Hippocampal formation (tissue), 2 donors: ENCODE measurements at places on chromosomes 5 and 9.

DNA sequence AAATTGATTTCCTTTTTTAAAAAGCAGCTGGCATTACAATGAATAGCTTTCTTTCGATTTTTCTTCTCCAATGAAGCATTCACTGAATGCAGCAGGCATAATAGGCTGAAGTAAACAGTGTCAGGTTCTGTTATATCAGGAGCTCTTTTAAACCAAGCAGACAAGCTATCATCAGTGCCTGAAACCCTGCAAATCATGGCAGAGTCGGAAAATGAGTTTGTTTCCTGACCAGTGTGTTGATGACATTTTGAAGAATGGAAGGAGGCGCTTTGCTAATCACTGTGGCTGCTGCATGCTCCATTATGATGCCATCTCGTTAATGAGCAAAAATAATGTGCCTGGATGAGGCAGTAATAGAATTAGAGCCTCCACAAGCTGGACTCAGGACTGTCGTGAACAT is 284.5 kb downstream of the ZNF608 start:
- no peak for DNase-seq

GRCh38 chr5:133427121-133427777 is 185.1 kb downstream of the FSTL4 start:
- DNase-seq = no peak

- no peak for DNase-seq
Observed at GRCh38 chr9:127189628-127190027, 67.2 kb upstream of the ANGPTL2 start.

GRCh38 chr9:75871624-75872023 is 18.8 kb upstream of the PCSK5 start:
- DNase-seq = no peak

GRCh38 chr5:97044052-97044451 is 98.4 kb downstream of the LIX1 start:
- no peak for DNase-seq

DNA sequence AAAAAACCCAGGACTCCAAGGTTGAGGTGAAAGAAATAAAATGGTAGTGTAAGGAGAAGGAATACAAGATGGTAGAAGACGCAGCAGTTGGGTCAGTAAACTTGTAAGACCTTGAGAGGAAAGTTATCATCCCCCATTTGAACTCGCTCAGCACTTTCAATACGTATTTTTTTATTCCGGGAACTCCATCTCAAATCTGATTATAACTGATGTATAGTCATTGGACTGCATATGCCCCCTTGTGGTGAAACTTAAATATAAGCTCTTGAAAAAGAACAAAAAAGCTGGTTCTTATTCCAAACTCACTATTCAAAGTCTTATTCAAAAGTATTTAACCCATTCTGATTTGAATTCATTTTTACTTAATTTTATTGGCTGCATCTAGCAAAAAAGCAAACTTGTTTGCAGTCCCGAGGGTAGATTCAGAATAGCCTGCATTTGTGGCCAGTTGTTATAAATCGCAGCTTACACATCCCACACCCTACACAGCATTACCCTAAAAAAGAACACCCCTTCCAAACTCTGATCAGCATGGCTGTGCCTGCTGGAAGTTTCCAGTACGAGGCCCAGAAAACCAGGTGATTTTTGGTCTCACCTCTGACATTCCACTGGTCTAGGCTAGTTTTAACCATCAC is 118.0 kb downstream of the ESM1 start:
- DNase-seq = no peak

DNA sequence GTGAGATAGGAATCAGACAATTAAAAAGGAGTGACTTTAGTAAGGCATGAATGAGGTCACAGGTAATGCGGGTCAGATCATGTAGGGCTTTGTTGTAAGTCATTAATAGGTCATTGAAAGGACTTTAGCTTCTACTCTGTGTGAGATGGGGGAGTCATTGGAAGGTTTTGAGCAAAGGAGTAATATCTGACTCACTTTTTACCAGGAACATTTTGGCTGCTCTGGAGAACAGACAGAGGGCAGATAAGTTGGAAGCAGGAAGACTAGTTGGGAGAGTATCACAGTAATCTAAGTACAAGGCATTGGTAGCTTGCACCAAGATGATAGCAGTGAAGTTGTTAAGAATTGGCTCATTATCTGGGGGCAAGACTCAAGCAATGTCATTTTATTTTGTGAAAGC is 37.4 kb downstream of the KIF2A start:
- no peak for DNase-seq

GRCh38 chr5:127577458-127577857 is 60.0 kb downstream of the PRRC1 start:
- DNase-seq = no peak

DNA sequence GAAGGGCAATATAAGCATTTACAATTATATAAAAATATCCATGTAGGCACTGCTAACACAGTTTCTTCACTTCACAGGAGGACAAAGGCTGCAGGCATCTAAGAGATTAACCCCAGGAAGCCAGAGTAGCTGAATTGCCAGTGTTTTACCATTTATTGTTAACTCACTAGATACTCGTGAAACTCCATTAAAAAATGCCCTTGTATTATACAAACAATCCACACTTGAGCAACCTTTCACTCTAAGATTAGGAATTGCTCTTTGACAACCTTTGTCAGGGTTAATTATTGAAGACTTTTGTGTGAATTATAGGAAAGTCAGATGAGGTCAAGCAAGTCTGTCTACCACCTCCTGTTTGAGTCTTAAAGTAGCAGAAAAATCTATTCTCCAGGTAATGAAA is 317.8 kb downstream of the ADGRV1 start:
- DNase-seq = no peak

DNA sequence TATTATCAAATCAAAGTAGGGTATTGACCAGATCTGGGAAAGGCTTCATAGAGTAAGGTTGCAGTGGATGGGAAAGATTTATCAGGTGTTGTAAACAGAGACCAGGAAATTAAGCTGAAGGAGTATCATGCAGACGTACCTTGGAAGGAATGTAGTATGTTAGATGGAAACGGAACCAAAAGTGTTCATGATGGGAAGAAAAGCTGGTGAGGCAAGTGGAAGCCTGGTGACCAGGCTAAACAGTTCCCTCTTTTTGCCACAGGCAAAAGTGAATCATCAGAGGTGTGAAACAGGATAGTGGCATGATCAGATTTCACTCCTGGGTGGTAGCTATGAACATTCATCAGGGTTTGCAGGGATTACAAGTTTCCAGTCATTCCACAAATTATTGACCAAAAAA is 780.1 kb upstream of the DMAC1 start:
- DNase-seq = no peak

DNA sequence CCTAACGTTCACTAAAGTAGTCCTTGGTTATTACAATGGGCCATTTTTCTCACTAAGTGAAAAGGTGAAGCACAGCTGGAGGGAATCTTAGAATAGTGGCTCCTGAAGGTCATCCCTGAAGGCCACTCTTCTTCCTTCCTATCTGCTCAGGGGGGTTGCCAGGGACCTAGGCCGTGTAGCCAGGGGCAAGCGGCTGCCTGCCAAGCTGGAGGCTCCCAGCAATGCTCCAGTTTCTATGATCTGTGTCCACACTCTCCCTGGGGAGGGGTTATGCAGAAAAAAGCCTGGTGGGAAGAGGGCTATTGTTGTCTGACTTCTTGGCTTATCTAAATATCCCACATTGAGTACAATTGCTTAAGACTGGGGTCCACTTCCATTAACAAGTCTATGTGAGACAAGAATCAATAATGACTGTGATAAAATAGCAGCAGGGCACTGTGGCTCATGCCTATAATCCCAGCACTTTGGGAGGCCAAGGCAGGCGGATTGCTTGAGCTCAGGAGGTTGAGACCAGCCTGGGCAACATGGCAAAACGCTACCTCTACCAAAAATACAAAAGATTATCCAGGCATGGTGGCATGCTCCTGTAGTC is 3.8 kb downstream of the NMRK1 start:
- no peak for DNase-seq

- DNase-seq = no peak
Observed at GRCh38 chr9:91873637-91874051, 76.4 kb downstream of the ROR2 start.

DNA sequence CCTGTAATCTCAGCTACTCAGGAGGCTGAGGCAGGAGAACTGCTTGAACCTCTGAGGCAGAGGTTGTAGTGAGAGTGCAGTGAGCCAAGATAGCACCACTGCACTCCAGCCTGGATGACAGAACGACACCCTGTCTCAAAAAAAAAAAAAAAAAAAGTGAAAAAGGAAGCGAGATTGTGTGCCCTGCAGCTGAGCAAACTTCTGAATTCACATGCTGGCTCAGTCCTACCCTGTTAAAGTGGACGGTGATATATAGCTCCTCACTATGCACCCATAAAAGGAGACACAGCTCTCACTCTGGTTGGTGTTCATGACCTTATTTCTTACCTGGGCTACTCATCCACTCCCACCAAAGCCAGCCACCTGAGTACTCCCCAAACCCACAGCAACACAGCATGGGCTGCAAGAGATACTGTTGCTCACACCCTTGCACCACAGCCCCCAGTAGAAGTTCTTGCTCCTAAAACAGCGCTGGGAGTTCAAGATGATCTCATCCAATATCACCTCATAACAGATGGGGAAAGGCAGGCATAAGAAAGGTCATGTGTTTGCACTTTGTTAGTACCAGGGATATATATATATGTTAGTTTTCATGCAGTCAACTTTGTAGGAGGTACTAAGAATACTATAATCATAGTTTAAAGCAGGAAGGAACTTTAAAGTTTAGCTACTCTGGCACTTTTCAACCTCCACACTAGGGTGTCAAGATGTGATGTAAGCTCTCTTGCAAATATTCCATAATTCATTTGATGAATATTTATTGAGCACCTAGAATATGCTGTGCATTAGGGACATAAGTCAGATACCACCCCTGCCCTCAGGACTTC is 4.0 kb downstream of the TTLL11 start:
- no peak for DNase-seq

- DNase-seq = no peak
Observed at GRCh38 chr9:5514617-5515260, 4.4 kb downstream of the PDCD1LG2 start.

GRCh38 chr5:30959238-30959637 is 234.2 kb upstream of the CDH6 start:
- DNase-seq = no peak

DNA sequence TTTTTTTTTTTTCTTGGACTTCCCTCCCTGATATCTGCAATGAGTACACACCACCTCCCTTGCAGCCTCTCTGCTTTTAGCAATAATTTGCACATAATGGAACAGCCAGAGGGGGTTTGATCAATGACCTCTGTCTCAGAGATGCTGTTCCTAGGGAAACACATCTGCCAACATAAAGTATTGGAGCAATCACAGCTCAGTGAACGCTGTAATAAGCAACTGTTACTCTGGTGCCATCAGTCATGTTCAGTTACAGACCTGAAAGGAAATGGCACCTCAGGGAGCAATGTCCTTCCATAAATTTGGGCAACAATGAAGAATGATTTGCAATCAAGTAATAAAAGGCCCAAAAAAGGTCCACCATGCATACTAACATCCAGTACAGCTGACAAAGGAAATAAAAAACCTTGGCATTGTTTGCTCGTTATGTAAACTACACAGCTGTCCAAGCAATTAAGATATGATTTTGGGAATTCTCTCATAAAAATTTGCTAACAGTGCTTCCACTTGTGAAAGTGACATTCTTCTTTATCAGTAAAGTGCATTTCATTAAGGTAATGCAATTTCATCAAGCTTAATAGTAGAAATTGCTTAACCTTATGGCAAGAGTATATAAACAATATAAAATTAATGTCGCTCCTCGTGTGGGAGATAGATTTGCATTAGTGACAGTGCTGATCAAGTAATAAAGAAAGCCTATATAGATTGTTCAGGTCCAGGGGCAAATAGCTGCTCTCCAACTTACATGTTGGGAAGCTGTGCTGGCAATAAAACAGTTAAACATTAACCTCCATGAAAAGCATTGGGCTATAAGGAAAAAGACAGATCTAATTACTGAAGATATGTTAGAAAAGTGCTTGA is 167.8 kb downstream of the RASEF start:
- no peak for DNase-seq

GRCh38 chr9:94937214-94937903 is 210.9 kb downstream of the AOPEP start:
- DNase-seq = no peak

DNA sequence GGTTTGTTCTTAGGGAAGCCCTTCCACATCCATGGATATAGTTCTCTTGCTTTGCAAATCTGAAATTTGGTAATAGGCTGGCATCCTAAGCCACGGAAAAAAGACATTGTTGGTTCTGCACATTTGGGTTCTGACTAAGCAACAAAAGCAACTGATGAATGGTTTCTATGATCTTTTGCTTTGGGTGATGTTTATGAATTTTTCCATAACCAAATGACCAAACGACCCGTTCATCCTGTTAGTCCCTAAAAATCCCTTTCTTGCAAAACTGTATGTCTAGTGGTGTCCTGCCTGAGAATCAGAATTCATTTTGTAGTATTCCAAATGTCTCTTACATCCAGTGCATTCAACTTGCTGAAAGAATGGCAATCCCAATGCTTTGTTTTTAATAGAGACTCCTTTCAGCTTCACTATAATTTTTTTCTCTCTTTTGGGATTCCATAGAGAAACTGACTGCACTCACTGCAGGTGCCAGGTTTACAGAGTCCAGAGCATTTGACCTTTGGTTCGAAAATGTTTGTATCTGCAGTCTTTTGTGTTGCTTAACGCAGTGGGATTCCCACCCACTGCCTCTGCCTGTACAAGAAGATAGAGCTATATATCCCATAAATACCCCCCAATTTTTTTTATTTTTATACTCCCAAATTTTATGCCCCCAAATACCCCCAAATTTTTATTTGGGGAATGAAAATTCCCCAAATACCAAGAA is 4.7 kb downstream of the SPTAN1 start:
- DNase-seq = no peak

GRCh38 chr5:170397059-170397458 is 7.9 kb upstream of the KCNMB1 start:
- DNase-seq = no peak

DNA sequence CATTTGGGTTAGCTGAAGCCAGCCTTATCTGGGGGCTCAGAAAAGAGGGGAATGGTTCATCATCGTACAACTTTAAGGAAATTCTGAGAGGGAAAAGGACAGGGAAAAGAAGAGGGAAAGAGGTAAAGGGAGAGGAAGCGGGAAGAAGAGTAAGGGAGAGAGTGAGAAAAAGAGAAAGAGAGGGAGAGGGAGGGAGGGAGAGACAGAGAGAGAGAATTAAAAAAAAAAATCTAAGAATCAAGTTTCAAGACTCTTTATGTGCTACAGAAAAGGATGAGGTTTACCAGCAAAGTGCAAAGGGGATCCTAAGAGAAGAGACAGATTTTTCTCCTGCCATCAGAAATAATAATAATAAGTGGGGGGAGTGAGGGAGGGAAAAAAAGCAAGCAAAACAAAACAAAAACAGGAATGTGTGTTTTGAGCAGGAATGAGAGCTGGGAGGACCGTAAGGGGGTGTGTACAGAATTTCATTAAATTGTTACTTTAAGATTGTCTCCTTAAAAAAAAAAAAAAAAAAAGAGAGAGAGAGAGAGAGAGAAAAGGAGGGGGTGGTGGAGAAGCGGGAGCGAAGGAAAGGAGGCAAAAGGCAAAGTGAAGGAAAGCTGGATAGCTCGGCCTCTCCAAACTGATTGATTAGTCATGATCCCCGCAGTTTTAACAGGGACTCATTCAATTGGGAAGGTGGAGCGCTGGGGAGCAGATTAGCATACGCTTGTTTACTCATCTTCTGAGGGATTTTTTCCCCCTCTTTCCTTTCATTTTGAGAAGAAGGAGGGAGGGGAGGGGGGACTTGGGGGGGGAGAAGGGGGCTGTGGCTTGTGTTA is 438 bp upstream of the PAPPA start:
- no peak for DNase-seq

- no peak for DNase-seq
Observed at GRCh38 chr9:91411096-91411771, 12.4 kb downstream of the NFIL3 start.
